Lung microvascular endothelial cell (primary cell): ENCODE measurements at places on chromosomes 2 and 18. TPM values are rescaled to one million over a fixed set of nuclear protein-coding genes. Genes with fewer than 3 reads are reported as not detected.
A peak's percentile ranks its signal among the peaks of the same experiment; 100 is the strongest.

- DNase-seq = peak; percentile 52
Observed at GRCh38 chr2:170369894-170370293, 191.9 kb downstream of the MYO3B start.

GRCh38 chr2:128162266-128162665 is 71.3 kb downstream of the UGGT1 start:
- no peak for DNase-seq

DNA sequence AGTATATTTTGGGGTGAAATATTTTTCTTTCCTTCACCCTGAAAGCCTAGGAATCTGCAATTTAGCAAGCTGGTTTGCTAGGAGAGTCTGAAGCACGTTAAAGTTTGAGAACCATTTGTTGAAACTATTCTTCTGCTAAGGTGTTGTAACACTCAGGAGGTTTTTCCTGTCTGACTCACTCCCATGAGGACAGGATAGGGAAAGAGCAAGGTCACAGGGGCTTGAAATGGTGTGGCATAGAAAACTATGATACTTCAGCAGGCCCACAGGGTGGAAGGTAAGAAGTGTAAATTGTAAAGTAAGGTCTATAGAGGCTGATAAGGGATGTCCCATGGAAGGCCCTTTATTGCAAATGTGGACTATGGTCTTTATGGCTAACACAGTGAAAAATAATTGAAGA is 177.7 kb upstream of the ZC3H15 start:
- peak; percentile 28 for DNase-seq

GRCh38 chr2:62556086-62556485 is 50.1 kb upstream of the TMEM17 start:
- no peak for DNase-seq

- DNase-seq = no peak
Observed at GRCh38 chr2:9494081-9494480, 19.7 kb downstream of the IAH1 start.

The MROH2A gene
- total RNA-seq = not detected in 2 replicates
